Smooth muscle cell of the umbilical artery (primary cell): ENCODE measurements at places on chromosomes 1 and 21. TPM values are rescaled to one million over a fixed set of nuclear protein-coding genes. Genes with fewer than 3 reads are reported as not detected.

Gene SERPINC1
- 0.30 TPM in 1 of 2 replicates, not detected in the other for total RNA-seq

Gene BCAN
- not detected in 2 replicates for total RNA-seq

Gene SNX7
- total RNA-seq: 49.6 and 61.4 TPM in 2 replicates

Gene TRIM67
- not detected in 2 replicates for total RNA-seq

Gene LIPI
- not detected in 2 replicates for total RNA-seq

Gene C1orf74
- 2.4 TPM in 2 replicates for total RNA-seq

Gene CYP4A11
- total RNA-seq: not detected in 2 replicates

Gene SLC2A5
- 2.4 and 12.5 TPM in 2 replicates for total RNA-seq

Gene AMY1B
- total RNA-seq: not detected in 2 replicates

Gene HMGCS2
- total RNA-seq: not detected in 2 replicates

Gene AMPD1
- not detected in 2 replicates for total RNA-seq

Gene ABCG1
- 0.30 and 0.60 TPM in 2 replicates for total RNA-seq

Gene LCK
- total RNA-seq: not detected in 2 replicates

Gene ETV3L
- not detected in 2 replicates for total RNA-seq

Gene XKR8
- 5.3 and 5.9 TPM in 2 replicates for total RNA-seq

Gene OR2M3
- not detected in 2 replicates for total RNA-seq

Gene KCNJ15
- 0.74 and 1.8 TPM in 2 replicates for total RNA-seq

Gene SNAPIN
- total RNA-seq: 36.3 and 51.4 TPM in 2 replicates

Gene INPP5B
- total RNA-seq: 20.8 and 25.8 TPM in 2 replicates
